ENCODE measurements at places on chromosomes 11 and 22.

DNA sequence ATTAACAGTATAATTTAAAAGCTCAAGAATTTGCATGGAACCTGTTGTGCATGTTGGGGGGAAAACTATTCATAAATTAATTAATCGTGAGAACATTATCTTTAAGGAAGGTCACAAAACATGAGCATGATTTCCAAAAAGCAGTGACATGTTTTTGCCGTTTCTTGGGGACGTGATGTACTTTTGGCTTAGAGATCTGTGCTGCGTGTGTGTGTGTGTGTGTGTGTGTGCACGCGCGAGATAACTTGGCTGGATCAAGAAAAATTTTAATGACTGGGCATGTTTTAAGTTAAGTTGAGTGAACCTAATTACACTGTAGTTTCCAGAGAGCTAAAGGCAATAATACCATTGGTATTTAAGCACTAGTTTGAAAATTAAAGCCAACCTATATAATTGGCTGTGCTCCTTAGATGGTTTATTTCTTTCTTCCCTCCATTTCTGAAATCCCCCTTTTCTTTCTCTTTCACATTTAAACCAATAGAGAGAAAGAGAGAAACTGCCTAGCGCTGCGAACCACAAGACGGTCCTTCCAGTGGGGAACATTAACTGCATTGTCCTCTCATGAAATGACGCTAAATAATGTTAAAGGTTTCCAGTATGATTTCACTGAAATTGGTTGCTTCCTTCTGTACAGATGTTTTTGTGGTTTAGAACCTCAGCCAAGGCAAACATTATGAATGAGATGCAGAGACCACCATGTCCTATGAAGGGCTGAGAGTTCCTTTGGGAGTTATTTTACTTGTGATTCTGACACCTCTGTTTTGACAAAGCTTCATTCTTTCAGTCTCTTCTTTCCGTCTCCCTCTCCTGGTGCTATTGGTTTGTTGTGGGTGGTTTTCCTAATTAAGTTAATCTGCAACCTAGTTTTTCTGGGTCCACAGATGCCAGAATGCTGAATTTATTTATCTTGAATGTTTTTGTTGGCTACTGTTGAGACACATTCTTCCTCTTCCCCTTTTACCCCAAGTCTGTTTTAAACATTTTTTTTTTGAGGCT, 51.7 kb downstream of the ZBTB16 start:
- DNase-seq: no peak

- no peak for DNase-seq
Observed at GRCh38 chr22:24824915-24825314, 18.9 kb downstream of the SGSM1 start.

DNA sequence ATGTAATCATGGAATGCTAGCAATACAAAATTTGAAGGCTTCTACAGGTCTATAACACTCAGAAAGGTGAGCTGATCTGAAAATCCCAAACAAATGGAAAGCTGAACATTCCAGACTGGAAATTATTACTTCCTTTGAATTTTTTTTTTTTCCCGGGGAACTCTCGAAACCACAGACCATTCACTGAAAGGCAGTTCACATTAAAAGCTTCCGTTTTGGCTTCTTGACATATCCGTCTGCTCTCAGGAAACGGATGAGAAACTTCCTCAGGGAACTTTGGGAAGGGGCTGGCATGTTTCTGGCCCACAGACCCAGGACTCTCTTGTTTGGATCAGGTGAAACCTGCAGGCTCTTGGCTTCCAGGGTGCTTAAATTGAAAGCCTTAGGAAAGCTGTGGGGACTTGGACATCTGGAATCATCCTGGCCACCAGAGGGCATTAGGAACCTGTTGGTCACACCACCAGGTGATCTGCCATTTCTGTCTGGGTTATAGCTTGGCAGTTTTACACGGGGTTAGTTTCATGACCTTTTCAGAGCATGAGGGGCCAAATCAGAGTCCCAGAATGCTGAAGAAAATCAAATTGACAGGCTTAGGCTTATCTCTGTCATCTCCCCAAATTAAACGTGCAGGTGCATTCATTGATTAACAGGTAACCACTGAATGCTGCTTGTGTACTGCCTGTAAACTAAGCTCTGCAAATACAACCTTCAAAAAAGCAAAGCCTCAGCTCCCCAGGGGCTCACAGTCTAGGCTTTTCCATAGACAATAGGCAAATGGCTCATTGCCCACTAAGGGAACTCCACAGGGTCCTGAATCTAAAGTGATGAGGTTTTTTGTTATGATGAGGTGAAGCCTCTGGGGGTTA, 22.7 kb upstream of the GRAMD1B start:
- peak; percentile 43 for DNase-seq

DNA sequence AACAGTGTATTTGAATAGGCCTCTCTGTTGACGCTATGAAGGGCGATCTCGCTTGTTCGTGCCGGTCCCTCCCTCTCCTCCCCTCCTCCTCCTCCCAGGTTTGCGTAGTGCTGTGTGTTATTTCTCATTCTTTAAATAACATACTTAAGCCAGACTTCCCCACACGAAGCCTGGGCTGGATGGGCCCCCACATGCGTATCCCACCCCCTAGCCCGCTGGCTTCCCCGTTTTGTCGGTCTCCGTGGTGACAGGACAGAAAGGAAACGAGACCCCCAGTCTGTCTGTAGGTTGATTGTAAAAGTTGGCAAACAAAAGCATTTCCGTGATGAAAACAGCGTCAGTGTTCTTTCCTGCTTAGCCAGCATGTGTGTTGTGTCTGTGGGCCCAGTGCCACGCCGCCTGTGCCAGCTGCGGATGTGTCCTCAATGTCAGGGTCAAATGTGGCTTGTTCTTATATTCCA, 27.3 kb downstream of the FAM118A start:
- DNase-seq: peak; percentile 84

- DNase-seq: no peak
Observed at GRCh38 chr11:81959341-81959740, 774.3 kb downstream of the FAM181B start.

DNA sequence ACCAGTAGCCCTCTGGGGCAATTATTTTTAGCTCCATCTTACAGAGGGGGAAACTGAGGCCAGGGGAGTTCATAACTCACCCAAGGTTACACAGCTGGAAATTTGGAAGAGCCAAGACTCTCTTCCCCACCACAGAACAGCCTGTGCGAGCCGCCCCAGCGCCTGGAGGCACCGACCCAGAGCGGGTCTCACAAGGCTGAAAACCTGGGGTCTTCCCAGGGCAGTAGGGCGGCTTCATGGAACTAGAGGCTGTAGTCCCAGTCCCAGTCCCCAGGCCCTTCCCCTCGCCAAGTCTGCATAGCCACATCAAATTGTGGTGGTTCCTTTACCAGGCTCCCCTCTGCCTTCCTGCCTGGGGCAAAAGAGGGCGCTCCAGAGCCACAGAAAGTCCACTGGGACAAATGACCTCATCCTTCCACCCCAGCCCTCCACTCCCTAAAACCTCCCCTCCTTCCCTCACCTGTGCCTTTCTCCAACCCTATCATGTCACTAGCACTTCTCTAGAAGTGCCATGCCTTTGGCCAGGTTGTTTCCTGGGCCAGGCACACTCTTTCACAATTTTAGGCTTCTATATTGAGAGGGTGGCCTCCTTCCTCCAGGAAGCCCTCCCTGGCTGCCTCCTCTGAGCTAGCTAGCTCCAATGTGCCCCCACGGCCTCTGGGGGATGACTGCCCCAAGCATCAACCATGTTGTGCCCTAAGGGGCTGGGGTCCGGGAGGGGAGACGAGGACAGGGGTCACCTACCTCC, 15.2 kb upstream of the CDC42EP1 start:
- peak; percentile 68 for DNase-seq

GRCh38 chr22:42366806-42367581, 65.2 kb downstream of the NFAM1 start:
- DNase-seq: peak; percentile 51

- DNase-seq: no peak
Observed at GRCh38 chr11:129146191-129146590, 45.9 kb downstream of the ARHGAP32 start.

DNA sequence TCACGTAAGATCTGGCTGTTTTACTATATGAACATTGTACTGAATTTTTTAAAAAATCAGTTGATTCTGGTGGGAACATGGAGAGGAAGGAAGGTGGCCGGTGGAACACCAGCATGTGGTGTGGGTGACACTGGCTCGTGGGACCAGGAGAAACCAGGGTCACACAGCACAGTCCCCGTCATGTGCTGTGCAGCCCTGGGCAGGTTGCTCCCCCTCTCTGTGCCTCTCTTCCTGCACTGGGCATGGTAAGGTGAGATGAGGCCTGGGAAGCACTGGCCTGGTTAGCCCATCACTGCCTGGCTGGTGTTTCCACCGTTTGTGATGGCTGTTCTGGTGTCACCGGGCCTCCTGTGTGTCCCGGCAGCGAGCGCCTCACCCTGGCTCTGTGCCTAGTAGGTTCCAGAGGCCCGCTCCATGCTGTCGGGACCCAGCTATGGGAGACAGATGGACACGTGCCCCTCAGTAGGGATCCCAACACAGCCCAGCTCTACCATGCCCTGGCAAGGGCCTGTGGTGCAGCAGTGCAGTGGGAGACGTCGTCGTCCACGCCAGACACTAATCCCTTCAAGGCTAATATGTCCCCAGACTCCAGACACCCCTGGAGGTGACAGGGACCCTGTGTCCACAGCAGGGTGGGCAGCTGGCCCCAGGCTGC, 88.2 kb upstream of the LINC01488 start:
- DNase-seq: no peak

DNA sequence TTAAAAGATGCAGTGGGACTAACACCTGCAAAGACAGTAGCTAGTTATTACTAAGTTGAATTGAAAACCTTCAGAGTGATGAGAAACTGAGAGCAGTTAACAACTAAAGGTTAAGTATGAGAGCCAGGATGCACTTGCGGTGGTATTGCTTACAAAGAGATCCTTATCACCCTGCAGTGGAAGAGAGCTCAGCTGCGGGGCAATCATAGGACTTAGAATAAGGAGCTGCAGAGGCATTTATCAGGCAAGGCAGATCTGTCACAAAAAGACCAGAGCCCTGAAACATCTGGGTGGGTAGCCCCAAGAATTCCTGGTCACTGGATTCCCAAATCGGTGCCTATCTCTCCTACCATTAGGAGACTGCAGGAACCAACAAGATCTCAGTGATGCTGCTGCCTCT, 34.3 kb upstream of the CFAP300 start:
- DNase-seq: no peak

DNA sequence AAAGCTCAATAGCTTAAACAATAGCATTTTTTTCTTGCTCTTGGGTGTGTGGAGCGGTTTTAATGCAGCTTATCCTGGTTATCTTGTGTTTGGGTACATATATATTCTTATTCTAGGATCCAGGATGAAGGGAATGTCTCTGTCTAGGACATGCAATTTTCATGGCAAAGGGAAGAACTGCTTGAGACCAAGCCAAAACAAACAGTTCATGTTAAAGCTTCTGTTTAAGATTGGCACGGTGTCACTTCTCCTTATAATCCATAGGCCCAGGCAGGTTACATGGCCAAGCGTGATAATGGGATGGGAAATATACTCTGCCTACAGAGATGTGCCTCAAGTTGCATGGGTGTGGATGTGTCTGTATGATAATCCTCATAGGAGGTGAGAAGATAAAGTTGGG, 177.1 kb upstream of the PGR start:
- DNase-seq: no peak

- no peak for DNase-seq
Observed at GRCh38 chr22:38613588-38613987, 42.6 kb downstream of the FAM227A start.

GRCh38 chr11:77095551-77096490, 6.8 kb upstream of the OMP start:
- DNase-seq: peak; percentile 10

- peak; percentile 36 for DNase-seq
Observed at GRCh38 chr11:1706634-1707400, 9.8 kb downstream of the KRTAP5-6 start.

DNA sequence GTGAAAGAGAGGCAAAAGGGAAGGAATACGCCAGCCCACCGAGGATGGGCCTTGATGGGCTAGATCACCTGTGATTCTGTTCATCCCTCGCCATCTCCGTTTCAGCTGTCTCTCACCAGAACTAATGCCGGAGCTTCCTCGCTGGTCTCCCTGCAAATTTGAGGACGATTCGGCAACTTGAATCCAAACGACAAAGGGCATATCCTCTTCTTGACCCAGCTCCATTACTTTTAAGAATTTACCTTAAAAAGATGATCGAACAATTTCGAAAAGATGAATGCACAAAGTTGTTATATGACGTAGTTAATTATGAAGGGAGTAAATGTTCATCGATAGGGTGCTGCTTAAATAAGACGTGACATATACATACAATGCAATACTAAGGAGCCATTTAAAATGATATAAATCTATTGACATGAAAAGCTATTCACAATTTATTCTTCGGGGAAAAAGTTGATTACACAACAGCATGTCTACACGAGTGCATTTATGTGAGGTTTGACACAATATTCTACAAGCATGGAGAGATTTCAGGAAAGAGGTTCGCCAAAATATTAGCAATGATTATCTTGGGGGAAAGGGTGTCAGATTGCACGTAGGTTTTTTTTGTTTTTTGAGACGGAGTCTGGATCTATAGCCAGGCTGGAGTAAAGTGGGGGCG, 937 bp upstream of the FAM168A start:
- DNase-seq: no peak

GRCh38 chr22:35887296-35887875, 141.2 kb downstream of the RBFOX2 start:
- DNase-seq: no peak

DNA sequence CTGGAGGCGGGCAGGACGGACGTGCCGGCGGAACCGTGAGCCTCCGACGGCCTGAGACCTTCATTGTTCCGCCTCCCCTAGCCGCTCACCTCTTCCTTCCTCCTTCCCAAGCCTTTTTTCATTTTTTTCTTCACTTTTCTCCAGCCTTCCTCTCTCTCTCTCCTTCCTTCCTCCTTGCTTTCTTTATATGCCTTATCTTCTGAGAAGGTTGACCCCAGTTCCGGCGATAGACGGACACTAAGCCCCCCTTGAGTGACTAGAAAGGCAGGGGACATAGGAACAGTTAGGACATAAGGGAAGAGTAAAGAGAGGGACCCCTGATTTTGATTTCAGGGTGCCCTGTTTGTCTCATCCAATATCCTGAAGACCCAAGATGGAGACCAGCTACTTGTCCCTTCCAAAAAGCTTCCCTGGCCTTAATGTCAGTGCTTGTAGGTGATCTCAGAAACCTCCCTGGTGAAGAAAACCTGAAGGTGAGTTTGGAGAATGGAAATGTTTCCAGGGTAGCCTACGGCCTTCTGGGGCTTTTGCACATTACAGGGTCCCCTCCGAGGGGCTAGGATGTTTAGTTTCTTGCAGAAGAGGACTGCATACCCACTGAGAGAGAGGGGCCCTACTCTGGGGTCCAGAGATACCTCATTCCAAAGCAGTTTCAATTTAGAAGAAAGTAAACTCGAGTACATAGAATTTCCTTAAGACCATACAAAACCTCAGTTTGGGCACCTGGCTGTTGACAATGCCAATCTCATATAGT, 3.5 kb downstream of the ADM start:
- DNase-seq: no peak

GRCh38 chr11:93741882-93742226, 382 bp downstream of the C11orf54 start:
- no peak for DNase-seq

GRCh38 chr11:13535819-13536218, 40.0 kb upstream of the PTH start:
- no peak for DNase-seq

GRCh38 chr22:46421267-46421666, 85.8 kb downstream of the TRMU start:
- DNase-seq: no peak

- no peak for DNase-seq
Observed at GRCh38 chr11:14546672-14547071, 26.5 kb upstream of the PSMA1 start.
